Pancreas (tissue), 10 donors: ENCODE measurements at places on chromosomes 16 and 17.

- H3K36me3 ChIP-seq: no peaks in the 10 kb centered on the region
- DNase-seq: no peak
- H3K4me1 ChIP-seq: peaks cover 5% of the 10 kb centered on the region
- no peak overlapping the region for H3K4me3 ChIP-seq
- H3K27ac ChIP-seq: no peak overlapping the region
These were observed 118.6 kb downstream of the PRKCA start for GRCh38 chr17:66420961-66421371.

GRCh38 chr16:81204798-81205680 lies 33.5 kb upstream of the BCO1 start:
- H3K4me1 ChIP-seq: no peaks in the 10 kb centered on the region
- no peaks in the 10 kb centered on the region for H3K36me3 ChIP-seq
- H3K27ac ChIP-seq: no peak overlapping the region

DNA sequence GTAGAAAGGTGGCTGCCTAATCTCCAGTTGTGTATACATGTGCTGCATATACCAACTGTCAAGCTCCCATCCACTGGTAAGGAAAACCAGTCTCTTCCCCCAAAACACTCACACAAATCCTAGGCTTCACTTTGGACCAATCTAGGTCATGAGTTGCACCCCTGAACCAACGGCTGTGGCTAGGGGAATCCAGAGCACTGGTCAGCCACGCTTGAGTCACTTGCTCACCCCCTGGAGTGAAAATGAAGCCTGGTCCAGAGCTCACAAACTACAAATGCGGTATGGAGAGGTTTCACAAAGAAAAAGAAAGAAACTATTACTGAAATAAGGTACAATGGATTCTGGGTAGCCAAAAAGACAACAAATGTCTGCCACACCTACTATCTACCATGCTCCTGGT lies 66.1 kb upstream of the NLK start:
- H3K4me1 ChIP-seq: peaks cover 4% of the 10 kb centered on the region
- H3K36me3 ChIP-seq: no peaks in the 10 kb centered on the region
- no peaks in the 10 kb centered on the region for H3K27me3 ChIP-seq
- H3K4me3 ChIP-seq: no peak overlapping the region
- no peak for DNase-seq

GRCh38 chr17:2089021-2089422 lies 34.1 kb downstream of the HIC1 start:
- H3K27ac ChIP-seq: no peak overlapping the region
- no peaks in the 10 kb centered on the region for H3K27me3 ChIP-seq
- peaks cover under 1% of the 10 kb centered on the region for H3K4me1 ChIP-seq
- H3K36me3 ChIP-seq: no peaks in the 10 kb centered on the region
- DNase-seq: no peak

DNA sequence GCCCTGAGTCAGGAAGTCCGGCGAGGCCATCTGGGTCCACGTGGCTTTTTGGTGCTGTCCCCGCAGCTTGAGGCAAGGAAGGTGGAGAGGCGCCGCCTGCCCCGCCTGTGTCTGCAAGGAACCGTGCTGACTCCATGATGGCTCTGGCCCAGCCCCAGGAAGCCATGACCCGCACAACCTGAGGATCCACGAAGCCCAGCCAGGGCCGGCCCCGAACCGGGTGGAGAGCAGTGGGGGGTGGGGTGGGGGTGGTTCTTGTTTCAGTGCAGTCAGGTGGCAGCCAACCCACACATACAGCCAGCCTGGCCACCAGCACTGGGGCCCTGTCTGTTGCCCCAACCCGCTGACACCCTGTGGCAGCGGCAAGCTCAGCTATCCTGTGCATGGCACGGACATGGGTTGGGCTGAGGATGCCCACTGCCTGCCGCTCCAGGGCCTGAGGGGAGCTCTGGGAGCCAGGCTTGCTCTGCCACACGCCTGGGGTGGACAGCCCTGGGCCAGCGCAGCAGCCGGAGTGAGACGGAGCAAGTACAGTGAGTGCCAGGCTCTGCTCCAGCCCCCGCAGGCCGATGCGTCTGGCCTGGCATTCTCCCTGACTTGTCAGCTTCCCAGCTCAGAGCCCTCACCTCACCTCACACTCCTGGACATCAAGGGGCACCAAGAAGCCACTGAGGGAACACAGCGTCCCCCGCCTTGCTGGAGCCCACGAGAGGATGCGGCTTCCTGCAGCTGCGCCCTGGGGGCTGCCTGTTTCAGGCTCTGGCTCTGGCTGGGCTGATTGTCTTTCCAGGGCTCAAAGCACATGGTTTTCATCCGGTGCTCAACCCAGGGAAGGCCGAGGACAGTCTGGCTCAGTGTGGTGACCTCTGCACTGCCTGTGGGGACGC lies 68.8 kb downstream of the LMF1 start:
- H3K36me3 ChIP-seq: no peaks in the 10 kb centered on the region
- DNase-seq: peak; percentile 18
- H3K4me3 ChIP-seq: no peak overlapping the region
- H3K27me3 ChIP-seq: no peaks in the 10 kb centered on the region
- H3K4me1 ChIP-seq: no peaks in the 10 kb centered on the region
- H3K27ac ChIP-seq: no peak overlapping the region

- H3K27ac ChIP-seq: no peak overlapping the region
- H3K27me3 ChIP-seq: no peaks in the 10 kb centered on the region
- no peak for DNase-seq
- no peaks in the 10 kb centered on the region for H3K4me1 ChIP-seq
- no peaks in the 10 kb centered on the region for H3K36me3 ChIP-seq
These were observed 204.9 kb downstream of the C16orf78 start for GRCh38 chr16:49578435-49579024.

DNA sequence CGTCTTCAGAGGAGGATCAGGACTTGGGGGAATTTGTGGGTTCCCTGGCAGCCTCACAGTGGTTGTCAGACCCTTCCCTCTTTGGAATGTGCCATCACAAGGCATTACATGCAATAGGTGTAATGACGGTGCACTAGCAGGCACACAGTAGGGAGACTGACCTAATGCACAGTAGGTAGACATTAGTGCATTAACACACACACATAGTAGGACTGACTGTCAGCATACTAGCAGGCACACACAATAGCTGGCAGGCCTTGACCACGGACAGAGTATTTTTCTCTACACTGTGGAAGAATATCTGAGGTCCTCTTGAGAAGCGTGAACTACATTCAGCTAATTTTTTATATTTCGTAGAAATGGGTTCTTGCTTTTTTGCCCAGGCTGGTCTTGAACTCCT lies 10.9 kb upstream of the UBALD2 start:
- no peak for DNase-seq
- H3K36me3 ChIP-seq: no peaks in the 10 kb centered on the region
- H3K27ac ChIP-seq: no peak overlapping the region
- H3K27me3 ChIP-seq: no peaks in the 10 kb centered on the region
- H3K4me1 ChIP-seq: no peaks in the 10 kb centered on the region
- H3K4me3 ChIP-seq: no peak overlapping the region

DNA sequence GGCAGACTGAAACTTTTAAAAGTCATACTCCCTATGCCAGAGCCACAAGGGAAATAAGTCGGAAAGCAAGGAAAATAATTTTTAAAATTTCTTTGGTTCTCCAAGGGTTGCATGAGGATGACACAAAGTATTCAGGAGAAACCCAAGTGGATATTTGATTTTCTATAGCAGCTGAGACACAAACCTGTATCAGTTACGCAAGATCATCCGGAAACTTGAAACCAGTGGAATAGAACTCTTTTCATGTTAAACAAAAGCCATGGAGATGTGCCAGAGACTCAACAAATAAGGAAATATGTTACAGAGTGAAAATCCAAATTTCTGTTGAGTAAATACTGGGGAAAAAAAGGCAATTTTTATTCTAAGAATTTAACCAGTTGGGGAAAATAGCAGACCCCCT lies 294.7 kb downstream of the KIF2B start:
- no peaks in the 10 kb centered on the region for H3K27me3 ChIP-seq
- no peak overlapping the region for H3K4me3 ChIP-seq

DNA sequence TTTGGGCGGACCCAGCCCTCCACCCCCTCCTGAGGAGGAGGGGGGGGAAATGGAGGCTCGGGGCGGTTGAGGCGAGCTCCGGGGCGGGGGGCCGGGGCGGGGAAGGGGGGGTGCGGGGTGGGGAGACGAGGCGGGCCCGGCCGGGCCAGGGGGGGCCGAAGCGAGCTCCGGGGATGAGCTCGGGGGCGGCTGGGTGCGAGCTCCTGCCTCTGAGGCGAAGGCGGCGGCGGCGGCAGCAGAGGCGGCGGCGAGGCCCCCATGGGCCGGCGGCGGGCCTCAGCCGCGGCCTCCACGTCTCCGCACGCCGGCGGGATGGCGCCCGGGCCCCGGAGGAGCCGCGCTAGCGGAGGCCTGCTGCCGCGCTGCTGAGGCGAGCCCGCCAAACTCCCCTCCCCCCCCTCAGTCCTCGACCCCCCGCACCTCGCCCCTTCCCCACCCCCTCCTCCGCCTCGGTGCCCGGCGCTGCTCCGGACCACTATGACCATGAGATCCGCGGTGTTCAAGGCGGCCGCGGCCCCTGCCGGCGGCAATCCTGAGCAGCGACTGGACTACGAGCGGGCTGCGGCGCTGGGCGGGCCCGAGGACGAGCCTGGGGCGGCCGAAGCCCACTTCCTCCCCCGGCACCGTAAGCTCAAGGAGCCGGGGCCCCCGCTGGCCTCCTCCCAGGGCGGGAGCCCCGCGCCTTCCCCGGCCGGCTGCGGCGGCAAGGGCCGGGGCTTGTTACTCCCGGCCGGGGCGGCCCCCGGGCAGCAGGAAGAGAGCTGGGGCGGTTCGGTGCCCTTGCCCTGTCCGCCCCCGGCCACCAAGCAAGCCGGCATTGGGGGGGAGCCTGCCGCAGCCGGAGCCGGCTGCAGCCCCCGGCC lies 596 bp downstream of the MSL1 start:
- H3K36me3 ChIP-seq: no peaks in the 10 kb centered on the region
- H3K4me1 ChIP-seq: no peaks in the 10 kb centered on the region
- H3K4me3 ChIP-seq: peak overlapping the region; percentile 97
- DNase-seq: peak; percentile 62
- H3K27me3 ChIP-seq: no peaks in the 10 kb centered on the region

DNA sequence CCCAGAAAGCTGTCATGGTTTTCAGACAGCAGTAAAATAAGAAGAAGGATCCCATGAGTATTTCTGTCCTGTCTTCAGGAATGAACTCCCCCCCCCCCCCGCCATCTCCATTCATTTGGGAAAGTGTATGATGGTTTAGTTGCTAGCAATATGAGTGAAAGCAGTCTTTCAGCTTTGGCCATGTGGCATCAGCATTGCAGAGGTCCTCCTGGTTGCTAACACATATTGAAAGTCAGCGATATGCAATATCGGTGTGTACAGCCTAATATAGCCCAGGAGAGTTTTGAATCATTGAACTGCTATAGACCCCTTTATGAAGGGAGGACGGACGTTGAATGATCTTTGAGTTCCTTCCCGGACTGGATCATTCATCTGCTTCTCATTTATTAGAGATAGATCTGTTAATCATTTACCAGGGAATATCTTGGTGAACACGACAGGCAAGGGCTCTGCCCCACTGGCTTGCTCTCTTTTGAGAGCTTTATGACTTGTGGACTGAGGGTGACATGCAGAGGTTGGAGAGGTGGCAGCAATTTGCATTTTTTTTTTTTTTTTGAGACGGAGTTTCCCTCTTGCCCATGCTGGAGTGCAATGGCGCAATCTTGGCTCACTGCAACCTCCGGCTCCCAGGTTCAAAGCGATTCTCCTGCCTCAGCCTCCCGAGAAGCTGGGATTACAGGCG lies 25.2 kb downstream of the DEF8 start:
- H3K36me3 ChIP-seq: no peaks in the 10 kb centered on the region
- no peak overlapping the region for H3K4me3 ChIP-seq
- peaks cover 7% of the 10 kb centered on the region for H3K4me1 ChIP-seq
- no peak for DNase-seq
- no peak overlapping the region for H3K27ac ChIP-seq

DNA sequence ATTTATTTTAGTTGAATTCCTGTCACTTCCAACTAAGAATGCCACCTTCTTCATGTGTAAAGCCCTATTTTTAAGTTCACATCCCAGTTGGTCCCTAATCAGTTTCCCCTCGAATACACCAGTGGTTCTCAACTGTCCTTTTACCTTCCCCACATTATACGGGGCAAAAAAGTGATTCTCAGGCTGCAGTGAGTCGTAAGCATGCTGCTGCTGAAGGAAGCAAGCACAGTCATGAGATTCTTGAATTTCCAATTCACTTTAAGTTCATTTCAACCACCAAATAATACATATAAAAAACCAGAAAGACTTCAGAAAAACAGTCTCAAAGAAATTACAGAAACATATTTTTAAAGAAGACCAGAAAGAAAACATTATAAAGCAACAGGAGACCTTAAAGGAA lies 47.9 kb downstream of the UBE2G1 start:
- peak overlapping the region; percentile 13 for H3K27ac ChIP-seq
- H3K36me3 ChIP-seq: no peaks in the 10 kb centered on the region
- peaks cover 31% of the 10 kb centered on the region for H3K4me1 ChIP-seq
- no peak overlapping the region for H3K4me3 ChIP-seq

- H3K36me3 ChIP-seq: no peaks in the 10 kb centered on the region
- no peak for DNase-seq
- H3K4me1 ChIP-seq: peaks cover 8% of the 10 kb centered on the region
- H3K27me3 ChIP-seq: no peaks in the 10 kb centered on the region
These were observed 28.9 kb upstream of the SEC14L1 start for GRCh38 chr17:77111934-77112296.

GRCh38 chr16:12271006-12271405 lies 294.5 kb downstream of the SNX29 start:
- DNase-seq: peak; percentile 12
- no peaks in the 10 kb centered on the region for H3K4me1 ChIP-seq
- H3K27me3 ChIP-seq: no peaks in the 10 kb centered on the region
